ENCODE measurements at places on chromosomes 13 and 19.

DNA sequence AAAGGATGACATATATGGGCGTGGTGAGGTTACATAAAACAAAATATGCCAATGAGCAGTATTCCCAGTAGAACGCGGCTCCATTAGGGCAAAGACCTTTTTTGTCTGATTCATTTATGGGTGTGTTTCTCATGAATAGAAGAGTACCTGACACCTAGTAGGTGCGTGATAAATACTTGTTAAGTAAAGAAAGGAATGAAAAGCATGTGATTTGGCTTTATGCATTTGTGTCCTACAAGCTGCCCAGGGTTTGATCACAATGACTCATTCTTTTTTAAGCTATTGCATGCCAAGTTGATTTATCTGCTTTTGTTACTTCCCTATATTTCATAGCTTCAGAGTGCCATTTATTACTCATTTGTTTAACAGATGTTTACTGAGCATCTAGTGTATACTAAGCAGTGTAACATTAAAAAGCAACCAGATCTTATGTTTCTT lies 19.1 kb upstream of the KCTD4 start:
- DNase-seq = no peak

DNA sequence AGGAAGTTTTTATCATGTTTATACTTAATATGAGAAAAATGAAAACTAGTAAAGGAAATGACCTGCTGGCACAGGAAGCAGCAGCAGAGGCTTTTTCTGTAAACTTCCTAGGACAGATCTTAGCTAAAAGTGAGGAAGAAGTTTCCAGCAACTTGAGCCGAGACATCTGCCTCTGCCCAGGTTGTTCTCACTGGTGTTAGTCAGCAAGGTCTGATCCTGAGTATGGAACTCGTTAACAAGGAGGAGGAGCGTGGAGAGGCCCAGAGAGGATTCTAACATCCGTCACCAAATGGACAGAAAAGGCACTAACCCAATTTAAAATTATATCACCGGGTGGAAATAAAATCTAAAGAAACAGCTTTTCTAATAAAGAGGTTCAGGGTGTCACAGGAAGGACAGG lies 43.6 kb downstream of the PHF11 start:
- no peak for DNase-seq

- no peak for DNase-seq
Measured at GRCh38 chr19:53808710-53809125, 15.4 kb downstream of the NLRP12 start.

DNA sequence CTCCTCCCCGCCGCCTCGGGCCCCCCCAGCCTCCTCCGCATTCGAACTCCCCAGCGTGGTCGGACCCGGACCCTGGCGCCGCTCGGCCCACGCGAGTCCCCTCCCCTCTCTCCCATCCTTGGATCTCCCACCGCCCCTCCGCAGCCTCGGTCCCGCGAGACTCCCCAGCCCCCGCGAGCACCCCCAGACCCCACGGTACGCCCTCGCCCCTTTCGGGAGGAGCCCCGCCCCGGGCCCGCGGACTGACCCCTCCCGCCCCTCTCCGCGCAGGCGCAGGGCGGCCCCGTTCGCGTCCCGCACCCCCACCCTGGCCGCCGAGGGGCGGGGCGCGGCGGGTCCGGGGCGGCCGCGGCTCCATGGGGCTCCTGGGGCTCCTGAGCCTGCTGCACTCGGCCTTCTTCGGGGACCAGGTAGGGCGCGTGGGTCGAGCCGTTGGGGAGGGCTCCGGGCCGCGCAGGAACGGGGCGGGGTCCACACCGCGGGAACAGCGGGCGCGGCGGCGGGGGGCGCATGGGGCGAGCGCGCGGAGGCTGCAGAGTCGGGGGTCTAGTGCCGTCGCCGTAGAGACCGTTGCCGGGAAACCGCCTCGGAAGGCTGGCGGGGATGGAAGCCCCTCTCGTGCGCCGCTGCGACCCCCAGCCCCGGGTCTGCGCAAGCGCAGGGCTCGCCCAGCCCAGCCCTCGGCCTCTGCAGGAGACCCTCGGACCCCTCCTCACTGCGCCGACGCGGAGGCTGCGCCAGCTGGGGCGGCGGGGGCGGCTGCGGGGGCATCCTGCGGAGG lies 3.8 kb upstream of the APC2 start:
- DNase-seq = peak; percentile 39

DNA sequence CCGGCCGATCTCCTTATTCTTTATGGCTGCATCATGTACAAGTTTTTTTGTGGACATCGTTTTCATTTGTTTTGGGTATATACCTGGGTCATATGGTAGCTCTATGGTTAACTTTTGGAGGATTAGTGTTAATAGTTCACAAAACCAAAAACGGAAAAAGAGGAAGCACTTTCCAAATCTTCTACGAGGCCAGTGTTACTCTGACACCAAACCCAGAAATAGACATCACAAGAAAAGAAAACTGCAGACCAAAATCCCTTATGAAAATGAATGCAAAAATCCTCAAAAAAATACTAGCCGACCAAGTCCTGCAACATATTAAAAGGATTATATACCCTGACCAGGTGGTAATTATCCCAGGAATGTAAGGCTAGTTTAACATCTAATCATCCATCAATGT lies 29.8 kb downstream of the ADGRE2 start:
- no peak for DNase-seq

GRCh38 chr19:48859711-48860572 lies 8.5 kb downstream of the PLEKHA4 start:
- DNase-seq = no peak

- DNase-seq = no peak
Measured at GRCh38 chr13:29569253-29570050, 26.0 kb downstream of the SLC7A1 start.

DNA sequence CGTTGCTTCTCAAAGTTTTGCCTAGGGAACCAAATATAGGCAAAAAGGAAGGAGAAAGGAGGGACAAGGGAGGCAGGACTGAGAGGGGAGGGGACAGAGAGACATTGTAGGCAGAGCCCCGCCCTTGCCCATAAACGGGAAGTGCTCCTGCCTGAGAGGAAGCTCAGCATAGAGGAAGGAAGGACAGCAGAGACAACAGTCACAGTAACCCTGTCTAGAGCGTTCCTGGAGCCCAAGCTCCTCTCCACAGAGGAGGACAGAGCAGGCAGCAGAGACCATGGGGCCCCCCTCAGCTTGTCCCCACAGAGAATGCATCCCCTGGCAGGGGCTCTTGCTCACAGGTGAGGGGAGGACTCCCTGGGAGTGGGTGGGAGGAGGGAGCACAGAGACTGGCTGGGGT lies at the start of gene CEACAM21:
Gene CEACAM21 (plus strand): TSS at position 169 of the 400 bp plus-strand sequence. CDS start 109 bp downstream, at position 278.
- no peak for DNase-seq

GRCh38 chr13:73961181-73961580 lies 173.0 kb downstream of the KLF12 start:
- DNase-seq = no peak

GRCh38 chr19:5115771-5116202 lies 146.9 kb downstream of the KDM4B start:
- no peak for DNase-seq

GRCh38 chr13:98827449-98827848 lies 75.0 kb upstream of the SLC15A1 start:
- DNase-seq = no peak

- no peak for DNase-seq
Measured at GRCh38 chr13:62299988-62300387, 884.3 kb upstream of the PCDH20 start.

DNA sequence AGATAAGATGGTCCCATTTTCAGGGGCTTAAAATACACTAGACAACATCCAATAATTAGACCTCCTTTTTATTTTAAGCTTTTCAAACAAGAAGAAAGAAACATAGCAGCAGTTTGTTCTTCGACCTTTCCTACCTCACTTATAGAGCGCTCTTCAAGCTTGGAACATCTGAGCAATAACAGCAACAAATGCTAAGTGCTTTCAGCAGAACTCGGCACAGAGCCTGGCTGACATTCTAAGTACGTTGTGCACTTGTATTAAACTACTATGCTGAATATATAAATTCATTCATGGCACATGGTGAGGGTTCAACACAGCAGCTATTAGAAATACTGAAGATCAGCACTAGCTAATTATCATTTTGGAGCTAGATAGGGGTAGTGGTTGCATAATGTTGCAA lies 256.1 kb upstream of the MAB21L1 start:
- no peak for DNase-seq

DNA sequence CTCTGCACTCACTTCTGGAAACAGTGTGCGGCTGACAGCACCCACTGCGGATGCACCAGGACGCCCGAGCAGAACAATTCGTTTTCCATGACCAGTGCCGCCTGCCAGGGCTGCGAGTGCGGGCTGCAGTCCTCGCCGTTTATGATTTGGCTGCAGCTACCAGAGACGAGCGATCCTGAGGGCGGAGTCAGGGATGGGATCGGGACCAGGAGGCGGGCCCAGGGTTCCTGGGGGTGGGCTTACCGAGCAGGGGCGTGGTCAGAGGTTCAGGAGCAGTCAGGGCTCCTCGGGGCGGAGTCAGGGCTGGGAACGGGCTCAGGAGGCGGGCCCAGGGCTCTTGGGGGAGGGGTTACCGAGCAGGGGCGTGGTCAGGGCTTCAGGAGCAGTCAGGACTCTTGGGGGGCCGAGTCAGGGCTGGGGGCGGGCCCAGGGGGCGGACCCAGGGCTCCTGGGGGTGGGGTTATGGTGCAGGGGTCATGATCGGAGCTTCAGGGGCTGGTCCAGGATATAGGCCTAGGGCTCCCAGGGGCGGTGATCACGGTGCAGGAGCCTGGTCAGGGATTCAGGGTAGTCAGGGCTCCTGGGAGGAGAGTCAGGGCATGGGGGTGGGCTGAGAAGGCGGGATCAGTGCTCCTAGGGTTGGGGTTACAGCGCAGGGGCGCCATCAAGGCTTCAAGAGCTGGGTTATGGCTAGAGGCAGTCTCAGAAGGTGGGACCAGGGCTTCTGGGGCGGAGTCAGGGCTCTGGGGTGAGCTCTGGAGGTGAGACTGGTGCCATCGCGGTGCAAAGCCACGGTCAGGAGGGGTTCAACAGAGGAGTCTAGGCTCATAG lies 1.7 kb downstream of the KLK4 start:
- peak; percentile 33 for DNase-seq

DNA sequence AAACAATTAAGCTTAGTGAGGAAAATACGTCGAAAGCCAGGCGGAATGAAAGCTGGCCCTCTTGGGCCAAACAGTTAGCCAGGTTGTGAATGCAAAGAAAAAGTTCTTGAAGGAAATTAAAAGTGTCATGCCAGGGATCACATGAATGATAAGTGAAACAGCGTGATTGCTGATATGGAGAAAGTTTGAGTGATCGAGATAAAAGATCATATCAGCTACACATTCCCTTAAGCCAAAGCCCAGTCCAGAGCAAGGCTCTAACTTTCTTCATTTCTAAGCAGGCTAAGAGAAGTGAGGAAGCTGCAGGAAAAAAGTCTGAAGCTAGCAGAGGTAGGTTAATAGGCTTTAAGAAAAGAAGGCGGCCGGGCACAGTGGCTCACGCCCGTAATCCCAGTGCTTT lies 254.0 kb downstream of the EFNB2 start:
- DNase-seq = no peak

- DNase-seq = no peak
Measured at GRCh38 chr13:27915301-27916207, 4.2 kb upstream of the PDX1 start.

DNA sequence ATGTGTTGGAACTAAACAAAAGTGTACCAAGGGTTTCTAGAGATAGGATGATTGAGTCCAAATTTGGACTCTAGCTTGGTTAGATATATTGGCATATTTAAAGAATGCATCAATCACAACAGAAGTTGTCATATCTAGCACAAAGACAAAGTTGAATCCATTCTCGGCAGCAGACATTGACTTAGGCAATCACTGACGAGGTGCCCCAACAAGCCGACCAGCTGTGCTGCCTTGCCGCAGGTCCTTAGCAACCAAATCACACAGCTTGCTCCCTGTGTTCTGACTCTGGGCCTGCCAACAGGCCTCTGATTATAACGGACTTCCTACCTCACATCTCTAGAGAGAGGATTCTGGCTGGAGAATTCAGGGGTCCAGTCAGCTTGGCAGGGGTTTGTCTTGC lies 208.7 kb downstream of the MTUS2 start:
- DNase-seq = no peak

- DNase-seq = no peak
Measured at GRCh38 chr13:112867301-112867711, 101.7 kb upstream of the MCF2L start.

DNA sequence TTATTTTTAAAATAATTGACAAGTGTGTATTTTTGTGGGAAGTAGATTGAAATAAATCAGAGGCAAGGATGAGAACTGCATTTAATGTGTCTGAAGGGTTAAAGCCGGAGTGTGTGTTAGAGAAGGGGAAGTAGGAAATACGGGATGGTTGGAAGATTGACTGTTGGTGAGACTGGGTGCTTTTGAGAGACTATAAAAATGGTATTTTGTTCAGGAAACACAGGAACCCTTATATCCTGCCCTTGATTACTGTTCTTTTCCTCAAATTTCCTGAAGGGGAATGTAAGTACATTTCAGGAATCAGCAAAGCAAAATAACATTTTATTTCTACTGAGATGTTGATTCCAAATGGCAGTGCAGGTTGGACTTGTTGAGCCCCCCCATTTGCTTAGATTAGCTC lies 15.1 kb downstream of the IFT88 start:
- no peak for DNase-seq

- DNase-seq = no peak
Measured at GRCh38 chr13:58893396-58893795, 1261.9 kb downstream of the PCDH17 start.

- peak; percentile 97 for DNase-seq
Measured at GRCh38 chr19:38079926-38080380, 144.1 kb downstream of the DPF1 start.
